ENCODE measurements at places on chromosomes 11 and 22. TPM values are rescaled to one million over a fixed set of nuclear protein-coding genes. Genes with fewer than 3 reads are reported as not detected.

The BRSK2 gene
- total RNA-seq, result 1.3 TPM

- peak; percentile 93 for DNase-seq
Measured at GRCh38 chr22:46071451-46072109, 78.7 kb upstream of the PPARA start.

The C11orf52 gene
- not detected for total RNA-seq

The OOSP2 gene
- total RNA-seq, result not detected

GRCh38 chr22:17749605-17750395 lies 24.5 kb downstream of the BID start:
- DNase-seq, result no peak

DNA sequence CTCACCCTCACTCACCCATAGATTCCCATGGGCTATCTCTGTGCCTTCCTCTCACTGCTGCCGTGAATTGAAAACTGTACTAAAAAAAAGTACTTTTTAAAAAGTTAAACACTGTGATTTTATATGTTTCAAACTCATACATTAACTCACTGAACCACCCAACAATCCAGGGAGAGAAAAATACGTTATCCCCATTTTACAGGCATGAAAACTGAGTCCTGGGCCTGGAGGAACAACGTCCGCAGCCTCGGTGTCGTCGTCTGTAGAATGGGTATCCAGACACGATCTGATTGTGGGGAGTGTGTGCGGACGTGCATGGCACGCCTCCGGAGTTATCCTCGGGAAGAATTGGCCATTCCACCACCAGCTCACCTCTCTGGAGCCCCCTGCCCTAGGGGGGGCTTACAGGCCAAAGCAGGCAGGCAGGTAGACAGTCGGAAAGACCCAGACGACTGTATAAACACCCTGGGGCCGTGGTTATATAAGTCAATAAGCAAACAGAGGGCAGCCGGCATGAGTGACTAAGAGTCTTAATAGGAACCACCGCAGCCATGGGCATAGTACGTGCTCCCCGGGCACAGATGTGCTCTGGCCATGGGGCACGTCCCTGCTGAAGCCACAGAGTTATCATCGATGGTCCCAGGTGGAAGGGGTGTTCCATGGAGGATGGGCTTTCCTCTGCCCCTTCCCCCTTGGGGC lies 7.1 kb upstream of the PDGFB start:
- peak; percentile 81 for DNase-seq

DNA sequence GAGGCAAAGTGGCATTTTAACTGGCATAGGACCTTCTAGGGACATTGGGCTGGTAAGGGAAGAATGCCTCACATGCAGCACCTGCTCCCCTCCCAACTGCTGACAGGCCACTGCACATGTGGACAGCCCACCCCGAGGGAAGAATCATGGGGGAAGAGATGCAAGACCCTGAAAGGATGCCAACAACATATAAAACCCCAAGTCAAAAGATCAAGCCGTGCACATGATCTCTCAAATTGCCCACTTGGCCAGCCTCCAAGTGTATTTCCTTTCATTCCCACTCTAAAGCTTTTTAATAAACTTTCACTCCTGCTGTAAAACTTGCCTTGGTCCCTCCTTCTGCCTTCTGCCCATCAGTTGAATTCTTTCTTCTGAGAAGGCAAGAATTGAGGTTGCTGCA lies 947.8 kb upstream of the CCDC90B start:
- no peak for DNase-seq

GRCh38 chr11:19813158-19813879 lies 100.7 kb downstream of the NAV2 start:
- DNase-seq, result no peak

The OR4C45 gene
- total RNA-seq, result not detected

All from H4 (cell line).